ENCODE measurements at places on chromosomes 16 and 17.

GRCh38 chr17:2814481-2815341, 18.5 kb downstream of the RAP1GAP2 start:
- no peak for DNase-seq

- no peak for DNase-seq
Measured at GRCh38 chr17:72462407-72462806, 341.6 kb downstream of the SOX9 start.

DNA sequence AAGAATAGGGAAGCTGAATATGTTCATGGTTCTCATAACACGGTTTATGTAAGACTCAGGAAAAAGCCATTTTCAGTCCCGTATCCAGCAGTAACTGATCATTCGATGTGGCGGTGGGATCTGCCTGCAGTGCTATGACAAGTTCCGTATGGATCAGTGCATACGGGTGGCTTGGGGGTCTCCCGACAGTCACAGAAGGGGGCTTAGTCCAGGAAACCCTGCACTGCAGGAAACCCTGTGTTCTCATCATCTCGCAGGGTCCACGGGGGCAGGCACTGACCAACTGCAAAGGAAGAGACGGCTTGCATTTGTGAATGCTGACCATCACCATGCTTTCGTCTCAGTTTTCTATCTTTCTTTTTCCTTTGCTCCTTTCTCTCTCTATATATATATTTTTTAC, 7.7 kb downstream of the MTHFSD start:
- no peak for DNase-seq

DNA sequence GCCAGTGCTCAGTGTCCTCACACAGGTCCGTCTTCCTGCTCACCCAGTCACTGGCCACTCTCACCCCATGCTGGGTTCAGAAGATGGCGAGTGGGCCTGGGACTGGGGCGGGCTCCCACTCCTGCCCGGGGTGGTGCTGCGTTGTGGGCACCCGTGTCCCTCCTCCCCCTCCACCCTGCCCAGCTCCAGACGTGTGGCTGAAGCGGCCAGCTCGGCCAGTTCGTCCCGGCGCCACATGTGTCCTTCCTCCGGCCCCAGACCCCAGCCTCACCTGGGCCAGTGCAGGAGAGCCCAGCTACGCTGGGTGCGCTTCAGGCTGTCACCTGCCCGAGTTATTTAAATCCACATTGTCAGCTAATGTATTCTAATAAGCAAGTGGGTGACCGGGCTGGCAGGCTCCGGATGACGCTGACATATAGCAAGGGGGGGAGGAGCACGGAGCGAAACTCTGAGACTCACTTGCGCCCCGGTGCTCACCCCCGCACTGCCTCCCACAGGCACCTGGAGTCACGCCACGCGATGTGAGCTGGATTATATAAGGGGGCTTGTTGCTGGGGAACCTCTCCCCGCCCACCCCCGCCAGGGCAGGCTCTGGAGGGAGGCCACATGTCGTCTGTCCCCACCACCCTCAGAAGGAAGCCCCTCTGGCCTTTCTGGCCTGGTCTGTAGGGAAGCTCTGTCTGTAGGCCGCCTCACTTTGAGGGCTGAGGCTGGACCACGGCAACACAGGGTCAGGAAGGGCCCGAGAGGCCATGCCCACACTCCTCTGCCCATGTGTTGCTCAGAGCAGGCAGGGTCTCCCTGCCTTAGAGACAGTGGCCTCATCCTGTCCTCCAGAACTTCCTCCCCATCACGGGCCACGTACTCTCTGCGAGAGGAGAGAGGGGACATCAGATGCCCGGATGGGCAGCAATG, 7.1 kb upstream of the BAIAP2 start:
- no peak for DNase-seq

DNA sequence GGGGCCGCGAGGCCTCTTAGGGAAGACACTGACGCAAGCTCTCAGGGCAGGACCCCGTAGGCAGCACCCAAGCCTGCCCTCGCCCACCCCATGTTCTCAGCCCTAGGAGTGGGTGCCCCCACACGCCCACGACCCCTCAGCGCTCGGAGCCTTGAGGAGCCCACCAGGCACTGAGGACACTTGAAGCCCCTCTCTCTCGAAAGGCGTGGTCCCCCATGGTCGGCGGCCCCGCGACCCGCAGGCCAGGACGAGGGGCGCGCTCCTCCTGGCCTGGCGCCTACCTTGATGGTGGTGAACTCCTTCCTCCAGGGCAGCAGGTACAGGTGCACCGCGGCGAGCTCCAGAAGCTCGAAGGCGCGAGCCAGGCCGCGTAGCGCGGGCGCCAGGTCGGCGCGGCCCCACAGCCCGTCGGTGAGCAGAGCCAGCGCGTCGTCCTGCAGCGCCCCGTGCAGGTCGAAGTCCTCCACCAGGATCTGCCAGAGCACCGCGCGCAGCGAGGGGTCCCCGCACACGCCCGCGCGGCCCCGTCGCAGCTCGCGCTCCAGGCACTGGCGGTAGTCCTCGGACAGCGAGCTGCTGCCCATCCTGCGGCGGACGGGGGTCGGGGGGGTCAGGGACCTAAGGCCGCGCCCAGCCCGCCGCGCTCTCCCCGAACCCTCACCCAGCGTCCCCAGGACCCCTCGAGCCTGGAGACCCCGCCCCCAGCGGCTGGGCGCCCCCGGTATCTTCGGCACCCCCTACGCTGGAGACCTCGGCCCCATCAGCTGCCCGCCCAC, 668 bp downstream of the SPATA2L start:
- peak; percentile 33 for DNase-seq

GRCh38 chr17:35088356-35088880, 24.9 kb upstream of the RFFL start:
- peak; percentile 54 for DNase-seq

GRCh38 chr16:16139806-16140205, 83.5 kb downstream of the ABCC6 start:
- DNase-seq: no peak

GRCh38 chr16:53356478-53357207, 77.6 kb upstream of the RBL2 start:
- DNase-seq: no peak

DNA sequence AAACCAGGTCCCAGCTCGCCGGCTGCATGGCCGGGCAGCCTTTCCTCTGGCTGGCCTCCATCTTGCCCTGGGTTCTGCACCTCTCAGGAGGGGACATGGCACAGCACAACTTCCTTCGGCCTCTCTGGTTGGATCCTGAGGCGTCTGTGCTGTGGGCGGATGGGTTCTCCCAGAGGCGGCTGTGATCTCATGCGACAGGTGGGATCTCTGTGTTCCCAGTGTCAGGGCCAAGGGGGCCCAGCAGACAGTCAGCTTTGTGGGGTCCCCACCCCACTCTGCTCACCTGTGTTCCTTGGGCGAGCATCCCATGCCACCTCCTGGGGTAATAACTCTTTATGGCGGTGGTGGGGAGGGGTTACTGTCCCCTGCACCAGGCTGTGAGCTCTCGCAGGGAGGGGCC, 35.8 kb downstream of the FA2H start:
- no peak for DNase-seq

DNA sequence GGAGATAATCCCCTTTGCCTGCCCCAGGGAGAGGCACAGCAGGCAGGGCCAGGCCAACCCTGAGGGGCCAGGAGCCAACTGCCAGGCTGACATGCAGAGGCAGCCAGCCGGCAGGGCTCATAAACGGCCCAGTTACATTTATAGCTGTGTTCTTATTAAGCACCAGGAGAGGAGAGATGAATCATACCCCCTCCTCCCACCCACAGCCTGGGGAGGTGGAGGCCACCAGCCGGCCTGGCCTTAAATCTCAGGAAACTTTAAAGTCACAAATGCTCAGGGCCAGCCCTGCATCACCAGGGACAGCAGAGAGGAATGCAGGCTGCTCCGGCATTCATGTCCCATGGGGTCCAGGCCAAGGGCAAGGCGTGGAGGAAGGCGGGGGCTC, 177.2 kb downstream of the TMEM132E start:
- no peak for DNase-seq

- peak; percentile 42 for DNase-seq
Measured at GRCh38 chr16:82504836-82505235, 121.9 kb upstream of the CDH13 start.

DNA sequence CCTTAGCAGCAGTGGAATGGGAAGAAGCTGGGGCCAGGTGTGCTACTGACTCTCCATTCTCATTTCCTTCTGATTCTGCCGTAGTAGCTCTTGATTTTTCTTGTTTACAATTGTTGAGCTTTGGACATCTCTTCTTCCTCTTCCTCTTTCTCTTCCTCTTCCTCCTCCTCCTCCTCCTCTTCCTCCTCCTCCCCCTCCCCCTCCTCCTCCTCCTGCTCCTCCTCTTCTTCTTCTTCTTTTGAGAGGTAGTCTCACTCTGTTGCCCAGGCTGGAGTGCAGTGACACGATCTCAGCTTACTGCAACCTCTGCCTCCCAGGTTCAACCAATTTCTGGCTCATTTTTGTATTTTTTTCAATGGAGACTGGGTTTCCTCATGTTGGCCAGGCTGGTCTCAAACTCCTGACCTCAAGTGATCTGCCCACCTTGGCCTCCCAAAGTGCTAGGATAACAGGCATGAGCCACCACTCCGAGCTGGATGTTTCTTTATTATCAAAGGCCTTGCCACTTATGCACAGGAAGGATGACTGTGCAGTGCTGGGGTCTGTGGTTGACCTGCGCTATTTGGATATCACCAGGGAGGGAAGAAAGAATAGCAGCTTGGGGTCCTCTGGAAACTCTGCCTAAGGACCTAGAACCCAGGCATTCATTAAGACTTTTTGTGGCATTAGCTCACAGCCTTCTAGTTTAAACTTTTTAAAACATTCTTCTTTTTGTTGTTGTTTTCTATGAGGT, 127.8 kb upstream of the KCNJ16 start:
- DNase-seq: no peak

DNA sequence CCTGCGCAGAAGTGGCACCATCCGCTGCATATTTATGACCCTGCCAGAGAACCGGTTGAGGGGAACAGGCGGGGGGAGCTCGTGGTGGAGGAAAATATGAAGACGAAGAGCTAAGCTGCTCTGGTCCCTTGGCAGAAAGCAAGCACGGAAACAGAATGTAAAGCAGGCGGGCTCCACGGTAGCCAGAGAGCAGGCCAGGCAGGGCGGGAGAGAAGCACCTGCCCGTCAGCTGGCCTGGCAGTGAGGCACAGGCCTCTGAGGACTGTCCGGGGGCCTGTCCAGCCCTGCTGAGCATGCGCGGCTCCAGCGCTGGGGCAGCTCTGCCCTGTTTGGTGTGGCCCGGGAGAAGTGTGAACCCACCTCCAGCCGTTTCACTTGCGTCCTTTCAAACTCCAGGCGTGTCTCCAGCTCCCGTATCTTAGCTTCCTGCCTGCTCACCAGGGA, 46.7 kb downstream of the PIPOX start:
- DNase-seq: no peak

DNA sequence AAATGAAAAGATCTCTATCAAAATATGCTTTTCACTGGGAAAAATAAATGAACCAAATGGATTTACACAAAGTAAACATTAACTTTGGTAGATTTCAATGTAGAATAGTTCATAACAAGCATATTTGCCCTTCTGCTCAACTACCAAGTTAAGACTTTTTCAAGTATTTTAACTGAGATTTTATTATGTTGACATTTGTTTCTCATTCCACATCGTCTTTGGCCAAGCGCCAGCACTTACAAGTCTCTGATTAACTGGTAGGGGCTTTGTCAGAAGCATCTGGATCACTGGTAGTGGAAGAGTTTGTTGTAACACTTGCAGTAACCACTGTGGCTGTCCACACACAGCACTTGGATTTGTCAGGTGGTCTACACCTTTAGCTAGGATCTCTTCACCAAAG, 22.9 kb downstream of the SLFN12L start:
- DNase-seq: no peak

DNA sequence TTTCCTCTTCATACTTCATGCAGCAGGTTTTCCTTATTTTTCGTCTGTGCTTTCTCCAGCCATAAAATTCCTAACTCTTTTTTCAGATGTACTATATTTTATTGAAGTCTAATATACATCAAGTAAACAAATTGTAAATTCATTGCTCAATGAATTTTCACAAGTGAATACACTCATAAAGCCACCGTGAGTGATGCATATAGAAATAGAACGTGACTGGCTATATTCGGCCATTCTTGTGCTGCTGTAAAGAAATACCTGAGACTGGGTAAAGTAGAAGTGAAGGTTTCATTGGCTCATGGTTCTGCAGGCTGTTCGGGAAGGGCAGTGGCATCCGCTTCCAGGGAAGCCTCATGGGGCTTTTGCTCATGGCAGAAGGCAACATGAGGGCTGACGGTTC, 868.4 kb upstream of the EEF2KMT start:
- no peak for DNase-seq
